ENCODE measurements at places on chromosomes 1 and 21.

DNA sequence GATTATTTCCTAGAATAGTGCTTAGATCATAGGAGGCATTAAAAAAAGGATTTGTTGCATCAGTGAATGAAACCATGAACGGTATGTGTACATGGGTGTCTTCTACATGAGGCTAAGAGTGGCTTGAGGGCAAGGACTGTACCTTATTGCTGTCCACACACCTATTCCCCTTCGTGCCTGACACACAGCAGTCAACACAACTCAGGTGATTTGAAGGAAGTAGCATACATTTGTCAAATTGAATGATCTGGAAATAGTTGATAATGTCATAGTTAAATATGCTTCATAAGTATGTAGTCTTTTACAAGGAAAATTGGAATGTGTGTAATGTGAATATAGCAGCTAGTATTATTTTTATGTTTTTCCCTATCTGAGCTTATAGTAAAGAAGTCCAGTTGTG lies 189.0 kb upstream of the DAB1 start:
- DNase-seq: no peak

DNA sequence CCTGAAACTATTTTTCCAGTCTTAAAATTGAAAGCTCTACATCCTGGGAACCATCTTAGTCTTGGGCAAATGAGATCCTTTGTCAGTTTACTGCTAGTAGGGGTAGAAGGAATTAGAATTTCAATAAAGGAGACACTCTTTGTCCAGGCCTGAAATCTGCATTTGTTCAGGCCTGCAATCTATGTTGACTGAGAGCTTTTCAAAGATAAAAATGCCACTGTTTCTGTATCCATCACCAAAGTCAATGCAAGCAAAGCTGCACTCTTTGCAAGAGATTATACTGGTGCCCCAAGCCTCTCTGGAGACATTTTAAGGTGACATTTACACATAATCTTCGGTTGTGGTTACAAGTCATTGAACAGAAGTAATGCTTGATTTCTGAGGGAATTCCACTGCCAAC lies 135.7 kb downstream of the CTH start:
- no peak for DNase-seq

DNA sequence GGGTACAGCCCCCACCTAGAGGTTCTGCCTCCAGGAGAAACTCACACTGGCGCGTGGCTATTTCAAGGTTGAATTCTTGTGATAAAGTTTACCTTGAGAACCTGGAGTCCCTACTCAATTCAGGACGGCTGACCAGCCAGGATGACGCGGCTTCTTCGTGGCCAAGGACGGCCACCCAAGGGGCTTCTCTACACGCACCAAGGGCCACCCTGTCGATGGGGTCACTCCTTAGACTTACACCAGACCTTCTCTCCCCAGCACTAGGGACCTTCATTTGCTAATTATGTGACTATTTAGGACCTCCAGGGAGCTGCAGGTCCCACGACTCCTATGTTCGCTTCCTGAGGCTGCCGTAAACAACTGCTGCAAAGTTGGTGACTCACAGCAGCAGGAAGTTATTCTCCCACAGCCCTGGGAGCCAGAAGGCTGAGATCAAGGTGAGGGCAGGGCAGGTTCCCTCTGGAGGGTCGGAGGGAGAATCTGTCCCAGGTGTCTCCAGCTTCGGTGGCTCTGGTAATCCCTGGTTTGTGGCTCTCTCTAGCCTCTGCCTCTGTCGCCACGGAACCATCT lies 135.9 kb downstream of the NPHP4 start:
- no peak for DNase-seq

DNA sequence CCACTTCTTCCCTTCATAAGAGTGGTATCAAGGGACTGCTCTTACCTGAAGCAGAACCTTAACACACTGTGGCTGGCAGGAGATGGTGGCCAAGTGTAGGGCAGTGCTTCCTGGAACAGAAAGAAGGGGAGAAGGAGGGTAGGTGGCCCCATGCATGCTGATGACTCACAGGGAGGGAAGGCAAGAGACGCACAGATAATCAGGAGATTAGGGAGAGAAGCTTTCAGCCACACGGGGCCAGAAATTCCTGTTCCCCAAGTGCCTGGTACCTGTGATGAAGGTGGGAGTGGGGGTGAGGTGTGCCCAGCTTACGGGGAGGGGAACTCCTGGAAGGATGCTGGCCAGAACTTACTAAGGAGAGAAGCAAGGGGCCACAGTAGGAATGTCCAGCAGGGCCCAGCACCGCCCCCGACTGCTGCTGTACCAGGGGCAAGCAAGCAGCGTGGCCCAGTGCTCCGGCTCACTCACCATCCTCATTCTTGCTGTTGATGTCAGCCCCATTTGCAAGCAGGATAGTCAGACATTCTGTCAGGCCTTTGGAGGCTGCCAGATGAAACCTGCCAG lies 7.7 kb downstream of the ANKRD35 start:
- no peak for DNase-seq

GRCh38 chr1:51661081-51661518 lies 44.2 kb downstream of the OSBPL9 start:
- DNase-seq: no peak

DNA sequence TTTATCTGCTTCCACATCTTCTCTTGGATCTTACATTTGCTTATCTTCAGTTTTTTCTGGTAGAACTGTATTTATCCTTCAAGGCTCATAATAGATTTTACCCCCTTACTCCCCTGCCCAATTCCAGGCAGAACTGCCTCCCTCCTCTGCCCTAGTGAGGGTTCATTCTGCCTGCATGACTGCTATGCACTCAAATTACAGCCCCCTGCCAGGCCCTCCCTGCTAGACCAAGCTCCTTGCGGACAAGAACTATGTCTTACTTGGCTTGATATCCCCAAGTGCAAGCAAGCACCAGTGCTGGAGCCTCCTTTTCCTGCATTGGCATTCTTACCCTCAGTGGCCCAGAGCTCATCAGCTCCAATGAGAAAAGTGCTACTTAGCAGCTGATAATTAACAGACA lies 18.1 kb downstream of the MAPKAPK2 start:
- no peak for DNase-seq

DNA sequence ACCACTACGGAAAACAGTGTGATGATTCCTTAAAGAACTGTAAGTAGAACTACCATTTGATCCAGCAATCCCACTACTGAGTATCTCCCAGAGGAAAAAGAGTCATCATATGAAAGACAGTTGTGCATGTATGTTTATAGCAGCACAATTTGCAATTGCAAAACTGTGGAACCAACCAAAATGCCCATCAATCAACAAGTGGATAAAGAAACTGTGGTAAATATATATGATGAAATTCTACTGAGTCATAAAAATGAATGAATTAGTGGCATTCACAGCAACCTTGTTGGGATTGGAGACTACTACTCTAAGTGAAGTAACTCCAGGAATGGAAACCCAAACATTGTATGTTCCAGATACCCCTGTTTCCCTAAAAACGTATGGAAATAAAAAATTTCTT lies 337.0 kb upstream of the PTBP2 start:
- DNase-seq: no peak

DNA sequence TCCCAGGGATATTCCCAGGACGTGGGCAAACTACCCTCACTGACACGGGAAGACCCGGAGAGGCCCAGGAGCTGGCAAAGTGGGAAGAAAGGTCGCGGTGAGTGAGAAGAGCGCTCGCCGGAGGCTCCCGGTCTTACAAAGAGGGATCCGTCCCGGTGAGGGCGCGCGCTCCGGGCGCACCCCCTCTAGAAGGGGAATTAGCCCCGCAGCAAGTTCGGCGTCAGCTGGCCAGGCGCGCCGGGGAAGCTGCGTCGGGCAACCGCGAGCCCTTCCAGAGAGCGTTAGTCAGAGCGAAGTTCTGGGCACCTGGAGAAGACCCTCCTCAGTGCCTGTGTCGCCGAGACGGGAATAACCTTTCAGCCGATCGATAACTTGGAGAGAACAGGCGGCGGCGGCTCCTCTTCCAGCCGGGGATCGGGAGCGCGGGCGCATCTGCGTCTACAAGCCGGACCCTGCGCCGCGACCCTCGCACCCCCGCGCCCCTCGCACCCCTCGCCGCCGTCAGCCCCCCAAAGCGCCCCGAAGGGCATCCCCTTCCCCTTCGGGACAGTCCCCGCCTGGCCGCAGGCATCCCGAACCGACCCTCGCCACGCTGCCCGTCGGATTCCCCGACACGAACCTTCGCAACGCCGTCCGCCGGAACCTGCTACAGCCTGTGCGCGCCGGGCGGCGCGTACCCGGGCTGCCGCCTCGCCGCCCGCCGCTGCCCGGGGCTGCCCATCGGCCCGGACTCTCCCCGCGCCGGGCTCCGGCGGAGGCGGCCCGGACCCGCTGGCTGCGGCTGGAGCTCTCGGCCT lies 485 bp downstream of the SIPA1L2 start:
- no peak for DNase-seq

DNA sequence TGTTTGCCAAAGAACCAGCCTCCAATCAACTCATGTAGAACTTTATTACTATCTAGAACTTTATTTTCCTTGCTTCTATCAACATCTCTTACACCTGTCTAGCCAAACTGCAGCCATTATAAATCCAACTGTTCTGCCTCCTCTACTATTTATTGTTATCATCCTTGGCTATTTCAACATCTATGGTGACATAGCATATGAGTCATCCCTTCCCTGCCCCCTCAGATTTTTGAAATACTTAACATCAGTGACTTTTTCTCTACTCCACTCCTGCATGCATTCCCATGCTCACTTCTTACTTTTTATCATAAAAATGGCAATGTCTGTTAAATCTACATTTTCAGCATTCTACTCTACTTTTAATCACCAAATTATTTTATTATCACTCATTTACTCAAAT lies 544.9 kb upstream of the NEGR1 start:
- DNase-seq: no peak

GRCh38 chr1:1432951-1433803 lies 2.3 kb upstream of the VWA1 start:
- no peak for DNase-seq

DNA sequence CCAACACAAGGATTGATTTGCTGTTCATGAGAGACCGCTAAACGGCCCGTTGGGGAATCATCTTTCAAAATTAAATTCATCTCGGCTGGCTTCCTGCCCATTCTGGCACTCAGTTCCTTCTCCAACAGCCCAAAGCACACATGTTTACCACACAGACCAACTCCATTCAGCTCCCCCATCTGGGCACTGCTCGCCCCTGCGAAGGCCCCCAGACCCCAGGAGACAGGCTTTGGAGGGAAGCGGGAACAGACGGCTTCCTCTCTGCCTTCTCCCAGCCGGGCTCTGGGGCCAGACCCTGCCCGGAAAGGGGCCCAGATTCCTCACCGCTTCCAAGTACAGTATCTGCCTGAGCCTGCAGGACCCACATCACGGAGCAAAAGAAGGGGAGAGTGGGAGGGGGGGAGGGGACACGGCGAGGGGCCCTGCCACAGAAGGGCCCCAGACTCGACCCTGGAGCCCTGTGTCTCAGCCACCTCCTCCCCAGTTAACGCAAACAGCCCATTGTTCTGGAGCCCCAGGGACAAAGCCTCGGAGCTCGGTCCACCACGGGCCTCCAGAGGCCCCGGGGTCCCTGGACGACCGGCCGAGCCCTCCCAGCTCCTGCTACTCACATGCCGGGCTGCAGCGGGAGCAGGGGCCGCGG lies 660 bp downstream of the MEGF6 start:
- DNase-seq: no peak

GRCh38 chr1:168499688-168500049 lies 44.1 kb downstream of the XCL2 start:
- DNase-seq: no peak

GRCh38 chr1:49060766-49061165 lies 284.1 kb upstream of the BEND5 start:
- no peak for DNase-seq

DNA sequence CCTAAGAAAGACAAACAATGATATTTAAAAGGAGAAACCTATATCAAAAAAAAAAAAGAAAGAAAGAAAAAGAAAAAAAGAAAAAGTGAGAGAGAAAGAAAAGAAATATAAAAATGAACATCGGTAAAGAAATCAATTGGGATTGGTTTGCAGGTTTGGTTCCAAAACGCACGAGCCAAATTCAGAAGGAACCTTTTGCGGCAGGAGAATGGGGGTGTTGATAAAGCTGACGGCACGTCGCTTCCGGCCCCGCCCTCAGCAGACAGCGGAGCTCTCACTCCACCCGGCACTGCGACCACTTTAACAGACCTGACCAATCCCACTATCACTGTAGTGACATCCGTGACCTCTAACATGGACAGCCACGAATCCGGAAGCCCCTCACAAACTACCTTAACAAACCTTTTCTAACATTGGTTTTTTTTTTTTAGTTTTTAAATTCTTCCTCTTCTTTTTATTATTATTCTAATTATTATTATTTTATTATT lies 11.7 kb downstream of the LHX9 start:
- no peak for DNase-seq

- DNase-seq: no peak
Observed at GRCh38 chr1:66617362-66618184, 83.6 kb downstream of the SGIP1 start.

GRCh38 chr1:59298710-59299346 lies 1.9 kb downstream of the FGGY start:
- DNase-seq: no peak

- no peak for DNase-seq
Observed at GRCh38 chr1:197510691-197511378, 242.8 kb downstream of the CRB1 start.

DNA sequence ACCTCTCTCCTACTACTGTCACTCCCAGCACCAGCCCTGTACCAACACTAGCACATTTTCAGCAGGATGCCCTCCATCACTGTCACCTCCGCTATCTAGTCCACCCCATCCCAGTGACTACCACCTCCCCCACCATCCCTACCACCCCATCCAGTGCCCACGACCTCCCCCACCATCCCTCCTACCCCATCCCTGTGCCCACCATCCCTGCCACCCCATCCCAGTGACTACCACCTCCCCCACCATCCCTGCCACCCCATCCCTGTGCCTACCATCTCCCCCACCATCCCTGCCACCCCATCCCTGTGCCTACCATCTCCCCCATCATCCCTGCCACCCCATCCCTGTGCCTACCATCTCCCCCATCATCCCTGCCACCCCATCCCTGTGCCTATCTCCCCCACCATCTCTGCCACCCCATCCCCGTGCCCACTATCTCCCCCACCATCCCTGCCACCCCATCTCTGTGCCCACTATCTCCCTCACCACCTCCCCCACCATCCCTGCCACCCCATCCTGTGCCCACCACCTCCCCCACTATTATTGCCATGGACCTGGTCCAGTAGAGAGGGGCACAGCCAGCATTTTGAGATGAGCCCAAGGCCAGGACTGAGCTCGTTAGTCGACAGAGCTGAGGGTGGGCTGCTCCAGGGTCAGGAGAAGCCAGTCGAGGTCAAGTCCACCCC lies 45.7 kb downstream of the DISP3 start:
- no peak for DNase-seq

DNA sequence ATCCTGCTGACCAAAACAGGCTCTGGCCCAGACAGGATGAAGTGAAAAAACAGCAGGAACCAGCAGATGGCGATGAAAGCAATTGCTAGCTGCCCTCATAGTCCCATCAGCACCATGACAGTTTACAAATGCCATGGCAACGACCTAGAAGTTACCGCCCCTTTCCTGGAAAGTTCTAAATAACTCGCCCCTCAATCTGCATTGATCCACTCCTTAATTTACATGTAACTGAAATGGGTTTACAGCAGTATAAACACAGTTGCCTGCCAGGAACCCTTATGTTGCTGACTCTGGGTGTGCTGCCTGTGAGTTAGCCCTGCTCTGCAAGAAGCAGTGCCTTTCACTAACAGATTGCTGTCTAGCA lies 65.5 kb upstream of the CR1L start:
- DNase-seq: no peak

GRCh38 chr21:25427828-25428227 lies 179.5 kb downstream of the MRPL39 start:
- DNase-seq: no peak

GRCh38 chr1:229582011-229582694 lies 23.6 kb upstream of the ABCB10 start:
- no peak for DNase-seq

Data from stimulated activated CD8-positive, alpha-beta memory T cell treated with anti-CD3 and anti-CD28 coated beads, Interleukin-15, amount 100 ng/mL, for 1 hour (primary cell).